ENCODE measurements at places on chromosomes 1 and 21.

GRCh38 chr21:37266515-37267221, 466 bp downstream of the VPS26C start:
- DNase-seq = no peak

DNA sequence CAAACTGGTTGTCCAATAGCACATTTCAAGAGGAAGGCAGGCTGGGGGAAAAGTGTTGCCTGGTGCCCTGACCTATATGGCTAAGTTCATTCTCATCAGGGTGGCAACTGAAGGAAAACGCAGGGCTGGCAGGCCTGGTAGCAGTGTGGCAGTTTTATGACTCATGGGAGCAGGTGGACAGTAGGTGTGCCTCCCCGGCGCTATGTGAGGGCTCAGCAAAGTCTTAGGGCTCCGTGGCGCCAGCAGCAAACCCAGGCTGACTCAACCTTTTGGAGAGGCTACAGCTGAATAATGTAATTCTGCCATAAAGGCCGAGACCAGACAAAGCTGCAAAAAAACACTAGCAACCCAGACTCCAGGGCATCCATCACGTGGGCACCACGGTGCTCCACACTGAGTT, 23.6 kb downstream of the GADD45A start:
- DNase-seq = no peak

DNA sequence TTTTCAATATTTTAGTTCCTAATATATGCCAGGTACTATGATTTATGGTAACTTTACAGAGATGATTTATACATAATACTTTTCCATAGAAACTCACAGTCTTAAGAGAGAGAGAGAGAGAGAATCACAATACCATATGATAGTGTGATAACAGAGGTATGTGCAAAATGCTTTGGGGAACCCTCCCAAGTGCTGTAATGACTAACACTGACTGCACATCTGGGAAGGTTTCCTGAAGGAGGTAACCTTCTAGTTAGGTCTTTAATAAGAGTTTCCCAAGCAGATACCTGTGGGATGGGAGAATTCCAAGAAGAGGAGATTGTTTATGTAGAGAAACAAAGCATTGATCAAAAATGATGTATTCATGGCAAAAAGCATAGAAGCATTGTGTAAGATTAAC, 34.6 kb upstream of the PIGC start:
- DNase-seq = no peak

DNA sequence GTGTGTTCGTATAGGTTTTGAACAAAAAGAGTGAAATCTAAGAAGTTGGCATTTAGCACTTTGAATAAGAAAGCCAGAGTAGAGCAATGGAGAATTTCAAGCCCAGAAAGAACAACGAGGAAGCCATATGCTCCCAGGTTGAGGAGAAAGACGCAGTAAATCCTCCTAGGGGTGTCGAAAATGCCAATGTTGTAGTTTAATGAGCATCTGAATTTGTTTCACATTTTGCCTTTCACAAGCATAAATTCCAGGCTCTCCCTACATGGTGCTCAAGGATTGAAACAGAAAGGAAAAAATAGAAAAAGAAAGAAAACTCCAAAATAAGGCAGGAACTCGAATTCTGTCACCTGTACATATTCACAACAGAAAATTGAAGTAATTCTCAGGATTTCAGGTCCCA, 264.7 kb upstream of the SGIP1 start:
- no peak for DNase-seq

DNA sequence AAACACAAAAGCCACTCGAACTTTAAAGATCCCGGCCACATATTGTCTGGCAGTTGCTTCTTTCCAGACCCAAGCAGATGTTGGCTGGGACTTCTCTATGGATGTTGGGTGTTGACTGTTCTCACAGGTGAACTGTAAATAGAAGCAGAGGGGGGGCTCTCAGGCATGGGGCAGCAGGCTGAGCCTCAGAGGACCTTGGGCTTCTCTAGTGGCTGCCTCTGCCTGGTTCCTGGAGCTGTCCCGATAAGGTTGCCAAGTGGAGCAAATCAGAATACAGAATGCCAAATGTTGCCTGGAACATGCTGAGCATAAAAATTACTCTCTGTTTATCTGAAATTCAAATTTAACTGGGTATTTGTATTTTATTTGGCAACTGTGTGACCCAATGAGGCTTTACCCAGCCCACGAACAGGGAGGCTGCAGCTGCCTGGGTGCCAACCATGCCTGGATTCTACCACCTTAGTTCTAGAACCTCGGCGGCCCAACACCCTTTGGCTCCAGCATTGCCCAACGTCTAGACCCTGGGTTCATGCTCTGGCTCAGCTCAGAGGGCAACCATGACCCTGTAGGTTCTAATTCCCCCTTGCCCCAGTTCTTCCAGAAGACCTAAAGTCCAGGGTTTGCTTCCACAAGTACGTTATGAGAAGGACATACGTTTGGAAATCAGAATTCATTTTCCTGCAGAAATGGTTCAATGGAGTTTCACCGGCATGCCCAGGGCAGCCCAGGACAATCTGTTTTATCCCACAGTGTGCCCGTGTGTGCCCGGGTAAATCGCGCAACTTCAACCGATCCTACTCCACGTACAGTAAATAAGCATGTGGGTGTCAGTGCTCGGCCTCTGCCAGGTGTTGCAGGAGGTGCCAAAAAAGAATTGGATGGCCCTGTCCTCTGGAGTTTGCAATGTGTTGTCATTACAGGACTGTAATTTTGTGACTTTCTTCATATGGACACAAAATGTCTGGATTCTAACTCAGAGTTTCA, 5.4 kb upstream of the SLC45A1 start:
- DNase-seq = no peak

Measured in stimulated activated CD8-positive, alpha-beta memory T cell treated with anti-CD3 and anti-CD28 coated beads, Interleukin-7, amount 100 ng/mL, for 1 hour (primary cell).